Activated CD4-positive, alpha-beta memory T cell treated with anti-CD3 and anti-CD28 coated beads for 36 hours (primary cell): ENCODE measurements at places on chromosomes 3 and 15.

DNA sequence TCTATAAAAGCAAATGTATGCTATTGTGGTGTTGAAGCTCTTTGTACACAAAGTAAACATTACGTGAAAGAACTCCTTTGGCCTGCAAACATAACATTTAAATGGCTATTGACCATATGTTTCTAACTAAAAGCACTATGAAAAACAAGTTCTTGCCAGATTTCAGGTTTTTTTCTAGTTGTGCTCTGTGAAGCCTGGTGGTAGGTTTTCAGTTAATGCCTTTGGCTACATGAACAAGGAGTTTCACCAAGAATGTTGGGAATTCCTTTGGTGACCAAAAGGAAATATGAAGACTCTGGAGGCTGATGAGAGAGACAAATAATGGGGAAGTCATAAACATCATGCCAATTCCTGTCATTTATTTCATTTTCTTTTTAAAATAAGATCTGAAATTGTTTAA is 66.0 kb downstream of the RBMS3 start:
- no peak overlapping the region for H3K27ac ChIP-seq
- H3K4me3 ChIP-seq, result no peak overlapping the region
- H3K36me3 ChIP-seq, result no peaks in the 10 kb centered on the region
- DNase-seq, result no peak
- no peaks in the 10 kb centered on the region for H3K4me1 ChIP-seq

DNA sequence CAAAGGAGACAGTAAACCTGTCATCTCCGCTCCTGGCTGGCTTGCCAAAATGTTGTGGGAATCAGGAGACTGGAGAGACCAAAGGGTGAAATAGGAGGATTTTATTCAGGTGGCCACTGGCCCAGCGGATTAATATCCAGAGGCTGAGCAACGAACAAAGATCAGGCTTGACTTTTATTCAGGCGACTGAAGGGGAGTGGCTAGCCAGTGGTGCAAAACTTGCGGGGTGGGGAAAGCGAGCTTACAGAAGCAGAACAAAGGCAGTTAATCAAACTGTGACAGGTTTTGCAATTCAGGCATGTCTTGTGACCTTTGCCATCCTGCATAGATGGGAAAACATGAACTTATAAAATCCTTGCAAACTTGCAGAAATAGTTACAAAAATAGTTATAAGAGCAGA is 19.8 kb upstream of the ACAD9 start:
- no peaks in the 10 kb centered on the region for H3K27me3 ChIP-seq
- H3K4me1 ChIP-seq, result no peaks in the 10 kb centered on the region
- no peak for DNase-seq
- no peak overlapping the region for H3K27ac ChIP-seq

DNA sequence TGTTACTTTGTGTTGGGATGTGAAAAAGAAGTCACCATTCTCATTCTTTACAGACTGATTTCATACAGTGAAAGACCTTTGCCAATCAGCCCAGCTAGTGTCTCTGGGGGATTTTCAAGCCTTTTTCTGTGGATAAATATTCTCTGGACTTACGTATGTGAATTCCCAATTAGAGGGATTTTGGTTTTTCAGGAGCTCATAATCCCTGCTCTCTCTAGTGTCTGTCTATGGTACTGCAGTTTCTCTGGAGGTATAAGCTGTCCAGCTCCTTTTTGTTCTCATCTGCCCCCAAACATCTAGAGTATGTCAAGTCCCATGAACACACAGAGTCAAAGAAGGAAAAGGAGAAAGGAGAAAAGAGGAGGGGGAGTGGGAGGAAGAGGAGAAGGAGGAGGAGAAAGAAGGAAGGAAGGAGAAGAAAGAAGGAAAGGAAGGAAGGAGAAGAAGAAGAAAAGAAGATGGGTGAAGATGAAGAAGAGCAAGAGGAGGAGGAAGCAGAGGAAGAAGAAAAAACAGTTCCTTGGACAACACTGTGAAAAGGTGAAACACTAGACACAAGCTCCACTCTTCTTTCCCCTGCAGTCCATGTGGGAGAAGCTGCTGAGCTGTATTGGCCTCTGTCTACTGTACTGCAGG is 218.6 kb downstream of the GREM1 start:
- no peaks in the 10 kb centered on the region for H3K4me1 ChIP-seq
- H3K27ac ChIP-seq, result no peak overlapping the region
- H3K36me3 ChIP-seq, result no peaks in the 10 kb centered on the region
- no peak for DNase-seq

- no peak overlapping the region for H3K4me3 ChIP-seq
- no peaks in the 10 kb centered on the region for H3K27me3 ChIP-seq
- no peak for DNase-seq
- no peaks in the 10 kb centered on the region for H3K36me3 ChIP-seq
These were observed 23.7 kb downstream of the LRRK1 start for GRCh38 chr15:100942656-100943425.

GRCh38 chr15:67201136-67201535 is 53.3 kb downstream of the AAGAB start:
- no peak overlapping the region for H3K27ac ChIP-seq
- no peak overlapping the region for H3K4me3 ChIP-seq
- no peak for DNase-seq
- H3K27me3 ChIP-seq, result no peaks in the 10 kb centered on the region
- H3K36me3 ChIP-seq, result peaks cover 40% of the 10 kb centered on the region

- no peaks in the 10 kb centered on the region for H3K27me3 ChIP-seq
- no peak overlapping the region for H3K27ac ChIP-seq
- H3K36me3 ChIP-seq, result peaks cover 2% of the 10 kb centered on the region
- H3K4me1 ChIP-seq, result peaks cover 6% of the 10 kb centered on the region
These were observed 166.9 kb downstream of the SUCNR1 start for GRCh38 chr3:152040319-152040718.

DNA sequence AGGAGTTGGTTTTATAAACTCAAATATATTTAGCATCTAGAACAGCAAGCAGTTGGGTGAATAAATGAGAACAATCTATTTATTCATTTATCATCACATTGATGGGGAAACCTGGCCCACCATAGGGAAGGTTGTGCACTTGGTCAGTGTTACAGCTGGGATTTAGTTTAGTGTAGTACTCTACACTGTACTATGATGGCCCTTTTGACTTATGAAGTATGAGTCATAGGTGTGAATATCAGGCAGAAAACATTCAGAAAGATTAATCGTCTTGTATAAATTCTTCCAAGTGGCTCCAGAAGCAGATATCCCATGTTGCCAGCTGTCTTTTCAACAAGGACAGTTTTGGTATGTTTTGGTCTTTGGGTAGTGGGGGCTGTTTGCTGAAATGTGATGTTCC is 38.0 kb downstream of the BBS4 start:
- no peak for DNase-seq

DNA sequence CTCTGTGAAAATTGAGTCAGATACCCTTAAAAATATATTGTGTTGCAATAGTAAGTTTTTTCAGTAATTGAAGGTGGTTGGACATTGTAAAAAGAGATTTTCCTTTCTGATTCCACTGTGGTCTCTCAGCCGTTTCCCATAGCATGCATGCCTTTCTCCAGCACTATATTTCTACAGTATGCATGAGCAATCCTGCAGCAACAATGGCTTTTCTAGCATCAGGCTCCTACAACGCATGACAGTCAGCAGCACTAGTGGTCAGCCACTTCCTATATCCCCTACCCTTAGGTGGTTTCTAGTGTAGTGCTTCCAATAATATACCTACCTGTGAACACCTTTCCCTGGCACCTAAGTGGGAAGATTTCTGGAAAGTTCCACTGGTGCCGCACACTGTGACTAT is 55.4 kb upstream of the SNRPN start:
- H3K27ac ChIP-seq, result no peak overlapping the region
- H3K4me3 ChIP-seq, result no peak overlapping the region
- H3K4me1 ChIP-seq, result no peaks in the 10 kb centered on the region

DNA sequence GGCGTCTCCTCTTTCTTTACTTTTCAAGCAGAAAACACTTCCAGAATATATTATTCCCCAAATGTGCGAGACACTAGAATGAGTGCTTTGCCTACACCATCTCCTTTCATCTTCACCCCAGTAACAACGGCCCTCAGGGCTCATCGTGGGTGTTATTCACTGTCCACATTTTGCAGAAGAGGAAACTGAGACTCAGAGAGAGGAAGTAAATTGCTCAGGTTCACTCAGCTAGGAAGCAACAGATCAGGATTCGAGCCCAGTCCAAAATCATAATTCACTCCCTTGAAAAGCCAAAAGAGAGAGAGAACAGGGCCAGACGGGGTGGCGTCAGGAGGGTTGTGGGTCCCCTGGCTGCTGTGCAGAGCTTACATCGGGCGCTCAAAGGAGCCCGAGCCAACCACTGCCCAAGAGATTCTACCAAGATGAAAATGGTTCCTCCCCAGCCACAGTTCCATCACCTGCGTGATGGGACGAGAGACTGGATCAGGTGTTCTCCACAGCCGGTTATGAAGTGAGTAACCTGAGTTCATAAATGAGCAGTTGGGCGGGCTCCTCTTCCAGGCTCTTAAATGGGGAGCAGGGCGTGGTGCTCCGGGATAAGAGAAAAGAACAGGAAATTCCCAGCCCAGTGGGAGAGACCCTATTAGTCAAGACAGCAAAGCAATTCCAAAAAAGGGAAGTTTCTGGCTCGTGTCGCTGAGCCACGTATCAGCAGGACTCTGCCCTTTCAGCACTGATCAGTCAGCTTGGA is 48.6 kb upstream of the FLNB start:
- DNase-seq, result no peak
- peaks cover 5% of the 10 kb centered on the region for H3K4me1 ChIP-seq
- no peak overlapping the region for H3K4me3 ChIP-seq

GRCh38 chr3:182967218-182968204 is 12.8 kb downstream of the DCUN1D1 start:
- peak overlapping the region; percentile 80 for H3K27ac ChIP-seq
- peak overlapping the region; percentile 6 for H3K4me3 ChIP-seq
- no peaks in the 10 kb centered on the region for H3K27me3 ChIP-seq
- DNase-seq, result peak; percentile 24
- peaks cover 59% of the 10 kb centered on the region for H3K4me1 ChIP-seq

- no peak overlapping the region for H3K27ac ChIP-seq
- no peaks in the 10 kb centered on the region for H3K4me1 ChIP-seq
- H3K27me3 ChIP-seq, result no peaks in the 10 kb centered on the region
- DNase-seq, result no peak
These were observed 68.9 kb downstream of the NPTN start for GRCh38 chr15:73564255-73564654.

GRCh38 chr15:82398785-82399184 is 30.8 kb upstream of the GOLGA6L9 start:
- H3K4me3 ChIP-seq, result no peak overlapping the region
- H3K27me3 ChIP-seq, result no peaks in the 10 kb centered on the region
- peaks cover 3% of the 10 kb centered on the region for H3K4me1 ChIP-seq
- H3K27ac ChIP-seq, result no peak overlapping the region
- no peaks in the 10 kb centered on the region for H3K36me3 ChIP-seq

DNA sequence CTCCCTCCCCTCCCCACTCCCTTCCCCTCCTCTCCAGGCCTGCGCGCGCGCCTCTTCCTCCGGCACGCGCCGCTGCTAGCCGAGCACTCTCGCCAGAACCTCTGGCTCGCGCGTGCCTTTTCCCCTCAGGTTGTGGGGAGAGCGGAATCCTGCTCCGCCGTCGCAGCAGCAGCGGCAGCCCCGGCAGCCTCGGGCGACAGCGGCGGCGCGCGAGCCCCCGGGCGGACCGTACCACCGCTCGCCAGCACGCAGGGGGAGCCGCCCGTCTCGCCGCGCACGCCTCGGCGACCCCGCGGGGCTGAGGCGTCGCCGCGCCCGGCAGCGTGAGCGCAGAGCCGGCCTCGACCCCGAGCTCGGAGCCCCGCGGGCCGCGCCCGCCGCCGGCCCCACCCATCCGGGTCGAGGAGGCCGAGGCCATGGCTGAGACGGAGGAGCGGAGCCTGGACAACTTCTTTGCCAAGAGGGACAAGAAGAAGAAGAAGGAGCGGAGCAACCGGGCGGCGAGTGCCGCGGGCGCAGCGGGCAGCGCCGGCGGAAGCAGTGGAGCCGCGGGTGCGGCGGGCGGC is at the start of gene CDV3:
CDV3 (plus strand) TSS at position 58 of the 566 bp plus-strand sequence; CDS start at position 417, 359 bp downstream.
- H3K4me3 ChIP-seq, result peak within 1 kb of the TSS; percentile 99
- H3K36me3 ChIP-seq, result peaks cover 40% of the 10 kb centered on the region
- peak within 1 kb of the TSS; percentile 99 for H3K27ac ChIP-seq
- H3K4me1 ChIP-seq, result peaks cover 58% of the 10 kb centered on the region

- no peaks in the 10 kb centered on the region for H3K27me3 ChIP-seq
- H3K36me3 ChIP-seq, result peaks cover 27% of the 10 kb centered on the region
- H3K4me1 ChIP-seq, result no peaks in the 10 kb centered on the region
- DNase-seq, result peak; percentile 40
- H3K4me3 ChIP-seq, result no peak overlapping the region
- no peak overlapping the region for H3K27ac ChIP-seq
These were observed 53.7 kb downstream of the NMD3 start for GRCh38 chr3:161274691-161275298.

DNA sequence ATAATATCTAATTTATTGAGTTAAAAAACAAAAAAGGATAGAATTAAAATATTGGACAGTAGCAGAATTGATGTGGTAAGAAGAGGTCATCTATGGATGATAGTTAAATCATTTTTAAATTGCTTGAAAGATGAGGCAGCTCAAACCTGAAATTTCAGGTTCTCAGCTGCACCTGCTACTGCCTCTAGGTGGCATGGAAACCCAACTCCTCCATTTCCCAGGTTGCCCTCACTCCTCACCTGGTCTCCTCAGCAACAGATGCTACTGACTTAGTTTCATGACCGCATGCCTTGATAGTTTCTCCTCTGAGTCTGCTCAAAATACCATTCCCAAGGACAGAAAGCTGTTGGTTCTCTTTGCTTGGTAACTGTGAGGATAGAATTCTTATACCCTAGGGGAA is 148.1 kb downstream of the ABHD5 start:
- peaks cover 6% of the 10 kb centered on the region for H3K36me3 ChIP-seq
- no peaks in the 10 kb centered on the region for H3K4me1 ChIP-seq
- no peak overlapping the region for H3K4me3 ChIP-seq
- DNase-seq, result no peak

DNA sequence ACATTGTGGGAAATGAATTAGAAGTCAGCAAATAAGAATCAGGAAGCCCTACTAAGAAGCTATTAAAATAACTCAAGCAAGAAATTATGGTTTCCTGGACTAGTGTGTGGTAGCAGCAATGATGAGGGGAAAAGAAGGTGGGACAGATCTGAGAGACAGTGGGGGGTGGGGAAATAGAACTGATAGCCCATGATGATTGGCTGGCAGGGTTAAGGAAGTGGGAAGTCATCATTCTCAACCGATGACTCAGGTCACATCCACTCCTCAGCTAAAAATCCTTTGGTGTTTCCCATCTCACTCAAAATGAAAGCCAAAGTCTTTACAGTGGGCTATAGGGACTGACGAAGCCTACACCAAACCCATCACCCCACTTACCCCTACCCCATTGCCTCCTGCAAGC is 153.9 kb upstream of the ARHGEF26 start:
- no peaks in the 10 kb centered on the region for H3K36me3 ChIP-seq
- H3K4me1 ChIP-seq, result peaks cover 4% of the 10 kb centered on the region
- H3K27me3 ChIP-seq, result no peaks in the 10 kb centered on the region
- H3K4me3 ChIP-seq, result no peak overlapping the region
- DNase-seq, result no peak

GRCh38 chr3:4509983-4510755 is 17.0 kb downstream of the ITPR1 start:
- peaks cover 7% of the 10 kb centered on the region for H3K36me3 ChIP-seq
- H3K4me1 ChIP-seq, result peaks cover 33% of the 10 kb centered on the region
- no peaks in the 10 kb centered on the region for H3K27me3 ChIP-seq
- H3K4me3 ChIP-seq, result no peak overlapping the region

GRCh38 chr15:27166917-27167316 is 195.9 kb downstream of the GABRG3 start:
- H3K36me3 ChIP-seq, result no peaks in the 10 kb centered on the region
- no peaks in the 10 kb centered on the region for H3K4me1 ChIP-seq
- DNase-seq, result no peak
- H3K4me3 ChIP-seq, result no peak overlapping the region
